ENCODE measurements at places on chromosomes 12 and 14. TPM values are rescaled to one million over a fixed set of nuclear protein-coding genes. Genes with fewer than 3 reads are reported as not detected.

The ADAMTS20 gene
- polyA plus RNA-seq: 0.22 TPM

The KRT85 gene
- not detected for polyA plus RNA-seq

The PELI2 gene
- polyA plus RNA-seq: 11.0 TPM

The TMEM132D gene
- polyA plus RNA-seq: 0.61 TPM

The AKAP3 gene
- polyA plus RNA-seq: 2.5 TPM

The OTX2 gene
- polyA plus RNA-seq: not detected

The CRIP1 gene
- polyA plus RNA-seq: 158 TPM

The SYCP3 gene
- 2.9 TPM for polyA plus RNA-seq

GRCh38 chr14:93036652-93037345 lies 78.9 kb downstream of the ITPK1 start:
- no peak for DNase-seq

DNA sequence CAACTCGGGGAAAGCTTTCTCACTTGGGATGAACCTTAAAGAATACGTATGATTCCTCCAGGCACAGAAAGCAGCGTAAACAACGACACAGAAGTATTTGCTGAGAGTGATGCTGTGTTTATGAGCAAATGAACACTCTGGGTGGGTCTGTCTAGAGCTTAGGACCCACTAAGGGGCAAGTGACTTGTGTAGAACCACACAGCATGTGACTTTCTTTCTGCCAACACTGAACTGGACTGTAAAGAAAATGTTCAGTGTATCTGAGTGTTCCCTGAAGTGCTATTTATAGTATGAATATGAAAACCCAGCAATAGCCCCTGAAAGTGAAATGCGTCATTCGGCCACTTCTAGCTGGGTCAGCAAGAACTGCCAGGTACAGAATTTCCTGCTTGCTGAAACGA lies 78.5 kb downstream of the ST8SIA1 start:
- DNase-seq: no peak

DNA sequence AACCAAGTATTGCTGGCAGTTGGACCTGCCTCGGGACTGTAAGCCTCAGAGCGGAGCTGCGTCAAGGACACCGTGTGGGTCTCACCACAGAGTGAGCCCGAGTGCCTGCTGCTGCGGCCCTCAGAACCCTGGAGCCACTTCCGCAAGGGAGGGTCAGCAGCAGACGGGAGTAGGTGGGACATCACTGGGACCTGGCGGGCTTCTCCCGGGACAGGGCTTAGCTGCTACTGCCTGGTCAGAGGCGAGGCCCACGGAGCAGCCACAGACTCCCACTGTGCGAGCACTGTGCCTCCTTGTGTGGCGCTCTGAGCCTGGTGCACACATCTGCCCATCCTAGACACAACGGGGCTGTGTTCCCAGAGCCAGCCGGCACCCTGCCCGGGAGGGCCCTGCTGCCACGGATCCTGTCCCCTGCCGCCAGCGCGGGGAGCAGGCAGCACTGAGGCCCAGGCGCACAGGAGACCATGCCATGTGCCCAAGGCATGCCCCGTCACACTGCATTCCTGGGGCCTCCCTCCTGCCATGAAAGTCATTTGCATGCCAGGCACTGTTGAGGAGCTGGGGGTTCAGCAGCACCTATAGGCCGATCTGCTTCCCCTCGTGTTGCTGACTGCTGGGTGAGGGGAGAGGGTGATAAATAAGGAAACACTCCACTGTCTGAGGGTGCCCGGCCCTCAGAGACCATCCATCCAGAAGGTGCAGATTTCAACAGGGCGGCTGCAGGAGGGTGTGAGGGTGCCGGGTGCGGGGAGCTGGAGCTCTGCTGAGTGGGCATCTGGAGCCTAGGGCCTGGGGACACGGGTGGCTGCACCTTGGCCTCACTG lies 10.0 kb downstream of the HIP1R start:
- DNase-seq: no peak

DNA sequence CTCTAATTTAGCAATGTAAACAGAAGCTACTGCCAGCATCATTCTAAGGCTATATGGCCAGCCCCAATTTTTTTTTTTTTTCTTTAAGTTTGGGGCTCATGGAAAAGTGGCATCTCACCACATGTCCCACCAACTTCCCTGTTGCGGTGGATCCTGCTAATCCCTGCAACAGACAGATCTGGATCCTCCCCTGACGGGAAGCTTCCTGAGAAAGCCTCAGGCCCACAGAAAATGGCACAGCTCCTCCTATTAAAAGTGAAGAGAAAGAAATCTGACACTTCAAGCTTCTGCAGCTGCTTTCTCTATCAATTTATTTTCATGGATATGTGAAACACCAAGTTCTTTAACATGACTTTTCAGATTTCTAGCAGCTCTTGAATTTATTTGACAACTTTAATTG lies 433.8 kb upstream of the DCN start:
- DNase-seq: no peak

DNA sequence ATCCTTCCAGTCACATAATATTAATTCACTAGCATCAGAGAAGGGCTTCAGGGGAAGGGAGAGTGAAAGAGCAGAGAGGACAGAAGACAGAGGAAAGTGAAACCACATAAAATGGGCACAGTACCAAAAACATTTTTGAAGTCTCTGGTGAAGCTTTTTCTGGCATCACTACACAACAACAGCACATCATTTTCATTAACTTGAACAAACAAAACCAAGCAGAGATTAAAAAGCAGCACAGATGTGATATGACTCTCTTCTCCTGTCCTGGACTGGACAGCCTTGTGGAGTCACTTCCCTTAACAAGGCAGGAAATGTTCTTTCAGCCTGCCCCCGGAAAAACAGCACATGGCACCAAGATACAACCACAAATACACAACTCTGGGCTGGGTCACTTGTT lies 112.0 kb downstream of the TSPAN8 start:
- peak; percentile 82 for DNase-seq

GRCh38 chr12:57149245-57149900 lies 2.0 kb upstream of the LRP1-AS start:
- DNase-seq: peak; percentile 83

- no peak for DNase-seq
Measured at GRCh38 chr12:17348311-17348710, 741.7 kb downstream of the RERGL start.

- DNase-seq: peak; percentile 68
Measured at GRCh38 chr14:20690848-20691640, 2.5 kb downstream of the ANG start.

- no peak for DNase-seq
Measured at GRCh38 chr12:10205220-10205807, 7.4 kb upstream of the GABARAPL1 start.

- DNase-seq: no peak
Measured at GRCh38 chr12:3333583-3333982, 157.4 kb upstream of the PRMT8 start.

- no peak for DNase-seq
Measured at GRCh38 chr12:7693793-7694192, 1.8 kb downstream of the GDF3 start.

- DNase-seq: no peak
Measured at GRCh38 chr12:80590085-80590484, 117.3 kb upstream of the MYF6 start.

DNA sequence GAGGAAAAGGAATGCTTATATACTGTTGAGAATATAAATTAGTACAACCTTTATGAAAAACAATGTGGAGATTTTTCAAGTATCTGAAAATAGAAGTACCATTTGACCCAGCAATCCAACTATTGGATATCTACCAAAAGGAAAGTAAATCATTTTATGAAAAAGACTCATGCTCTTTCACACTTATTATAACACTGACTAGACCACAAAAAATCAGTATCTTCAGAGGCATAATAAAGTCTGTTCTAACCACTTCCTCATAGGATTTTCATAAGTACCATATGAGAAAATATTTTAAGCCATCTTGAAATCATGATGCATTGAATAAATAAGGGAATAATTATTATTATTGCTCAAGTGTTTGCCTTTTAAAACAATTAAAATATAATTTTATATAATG lies 90.8 kb downstream of the SLCO1B1 start:
- no peak for DNase-seq

DNA sequence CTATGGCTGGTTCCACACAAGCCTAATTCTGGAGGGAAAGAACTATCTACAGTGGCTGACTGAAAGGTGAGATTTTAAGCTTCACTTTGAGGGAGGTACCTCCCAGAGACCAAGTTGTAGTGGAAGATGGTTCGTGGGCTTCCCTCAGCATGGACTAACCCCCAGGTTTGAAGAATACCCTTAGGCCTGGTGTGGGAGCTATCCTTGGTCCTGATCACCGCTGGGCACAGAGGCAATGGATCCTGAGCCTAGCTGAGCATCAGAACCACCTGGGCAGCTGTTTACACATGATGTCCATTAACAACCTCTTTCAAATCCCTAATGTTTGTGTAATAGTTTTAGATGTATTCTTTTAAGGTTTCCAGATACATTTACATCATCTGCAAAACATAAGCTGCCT lies 10.3 kb downstream of the DAO start:
- no peak for DNase-seq

- no peak for DNase-seq
Measured at GRCh38 chr12:92394895-92395294, 249.2 kb upstream of the BTG1 start.

DNA sequence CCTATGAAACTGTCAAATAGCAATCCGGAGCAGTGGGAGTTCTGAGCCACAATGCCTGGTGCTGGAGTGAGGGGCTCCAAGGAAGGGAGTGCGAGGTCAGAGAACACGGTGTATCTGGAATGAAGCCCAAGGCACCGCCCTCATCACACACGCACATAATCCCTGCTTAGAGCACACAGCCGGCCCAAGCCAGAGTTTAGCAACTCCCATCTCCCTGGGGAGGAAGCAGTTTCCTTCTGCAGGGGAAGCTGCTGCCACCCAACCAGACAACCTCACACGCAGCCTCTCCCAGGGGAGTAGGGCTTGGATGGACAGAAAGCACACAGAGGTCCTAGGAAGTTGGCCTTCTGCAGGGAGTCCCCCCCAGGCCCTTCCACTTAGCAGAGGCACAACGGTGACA lies 31.3 kb downstream of the ACTN1 start:
- DNase-seq: no peak

DNA sequence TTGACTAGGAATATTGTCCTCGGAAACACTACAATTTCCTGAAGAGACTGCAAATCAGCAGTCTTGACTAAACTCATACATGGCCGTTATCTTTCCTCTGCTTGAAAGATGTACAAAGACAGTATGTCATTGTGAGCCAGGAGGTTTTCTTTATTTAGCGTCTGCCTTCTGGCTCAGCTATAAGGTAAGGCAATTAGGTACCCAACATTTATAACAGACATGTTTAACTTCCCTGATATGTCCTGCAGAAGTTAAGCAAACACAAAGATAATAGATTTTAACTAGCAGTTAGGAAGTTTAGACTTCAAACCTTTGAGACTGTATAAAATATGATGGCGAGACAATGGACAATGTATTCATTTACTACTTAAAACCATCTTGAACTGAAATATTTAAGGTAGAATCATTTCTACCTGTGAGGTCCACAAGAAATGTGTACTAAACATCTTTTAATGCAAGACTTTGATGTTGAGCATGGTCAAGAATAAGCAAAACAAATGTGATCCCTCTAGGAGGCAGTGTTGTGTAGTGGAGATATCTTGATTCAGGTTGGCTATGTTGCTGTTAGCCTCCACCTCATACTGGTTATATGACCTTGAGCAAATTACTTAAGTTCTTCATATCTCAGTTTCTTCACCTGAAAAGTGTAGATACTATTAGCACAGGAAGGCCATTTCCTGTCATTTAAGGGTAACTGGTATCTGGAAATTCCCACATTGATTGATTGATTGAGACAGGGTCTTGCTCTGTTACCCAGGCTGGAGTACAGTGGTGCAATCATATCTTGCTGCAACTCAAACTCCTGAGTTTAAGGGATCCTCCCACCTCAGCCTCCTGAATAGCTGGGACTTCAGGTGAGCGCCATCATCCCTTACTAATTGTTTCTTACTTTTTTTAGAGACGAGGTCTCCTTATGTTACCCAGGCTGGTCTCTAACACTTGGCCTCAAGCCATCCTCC lies 96.3 kb upstream of the EEA1 start:
- DNase-seq: no peak

- no peak for DNase-seq
Measured at GRCh38 chr12:87820524-87821202, 208.5 kb downstream of the C12orf50 start.

GRCh38 chr12:120980800-120981368 lies 2.5 kb downstream of the HNF1A start:
- DNase-seq: peak; percentile 36

GRCh38 chr12:132419631-132420246 lies 70.2 kb upstream of the FBRSL1 start:
- no peak for DNase-seq
